ENCODE measurements at places on chromosomes 2 and 18.
A peak's percentile ranks its signal among the peaks of the same experiment; 100 is the strongest.

DNA sequence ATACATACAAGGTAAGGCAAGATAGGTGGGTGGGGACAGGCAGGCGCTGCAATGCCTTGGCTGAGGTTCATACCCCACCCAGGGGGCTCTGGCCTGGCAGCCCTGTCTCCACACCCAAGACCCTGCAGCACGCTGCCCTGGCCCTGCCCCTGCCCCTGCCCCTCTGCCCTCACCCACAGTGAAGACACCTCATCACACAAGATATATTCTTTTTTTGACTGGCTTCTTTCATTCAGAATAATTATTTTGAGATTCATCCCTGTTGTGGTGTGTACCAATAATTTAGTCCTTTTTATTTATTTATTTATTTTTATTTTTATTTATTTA is 11.4 kb upstream of the B3GNT7 start:
- DNase-seq, result no peak

DNA sequence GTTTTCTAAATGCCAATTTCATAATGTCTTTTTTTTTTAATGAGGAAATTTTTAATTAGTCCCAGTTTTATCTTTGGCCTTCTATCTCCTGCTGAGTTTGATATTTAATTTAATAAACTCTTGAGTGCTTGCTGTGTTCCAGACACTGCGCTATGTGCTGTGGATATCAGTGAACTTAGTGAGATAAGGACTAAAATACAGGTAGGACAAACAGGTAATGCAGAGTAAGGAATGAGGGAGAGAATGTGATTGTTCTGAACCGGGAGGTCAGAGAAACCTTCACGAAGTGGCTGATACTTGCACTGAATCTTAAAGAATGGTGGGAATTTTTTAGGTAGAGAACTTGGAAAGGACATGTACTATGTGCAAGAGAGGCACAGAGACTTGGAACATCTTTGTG is 28.2 kb downstream of the TTC27 start:
- no peak for DNase-seq

- DNase-seq, result no peak
Observed at GRCh38 chr2:23036629-23037028, 348.4 kb upstream of the KLHL29 start.

- DNase-seq, result no peak
Observed at GRCh38 chr2:162379719-162380580, 36.0 kb downstream of the GCA start.

GRCh38 chr18:22165603-22166068 is 3.8 kb upstream of the GATA6 start:
- no peak for DNase-seq

DNA sequence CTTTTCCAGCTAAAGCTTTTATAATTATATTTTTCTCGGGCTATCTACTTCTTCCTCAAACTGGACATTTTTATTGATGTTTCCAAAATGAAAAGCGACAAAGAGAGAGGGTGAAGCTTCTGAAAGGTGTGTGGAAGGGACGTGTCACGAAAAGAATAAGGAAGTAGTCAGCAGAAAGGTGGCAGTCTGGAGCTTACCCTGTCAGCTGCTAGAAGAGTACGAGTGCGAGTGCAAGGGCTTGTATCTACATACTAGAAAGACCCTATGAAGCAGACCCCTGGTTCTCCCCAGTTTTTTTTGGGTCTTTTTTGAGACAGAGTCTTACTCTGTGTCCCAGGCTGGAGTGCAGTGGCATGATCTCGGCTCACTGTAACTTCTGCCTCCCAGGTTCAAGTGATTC is 14.6 kb downstream of the FHL2 start:
- DNase-seq, result no peak

- peak; percentile 93 for DNase-seq
Observed at GRCh38 chr2:226800941-226801784, 1.5 kb upstream of the IRS1 start.

- no peak for DNase-seq
Observed at GRCh38 chr2:240864475-240864874, 4.1 kb upstream of the AGXT start.

GRCh38 chr2:64469261-64469660 is 15.3 kb downstream of the LGALSL start:
- DNase-seq, result no peak

- no peak for DNase-seq
Observed at GRCh38 chr2:159067971-159068370, 99.5 kb downstream of the TANC1 start.

DNA sequence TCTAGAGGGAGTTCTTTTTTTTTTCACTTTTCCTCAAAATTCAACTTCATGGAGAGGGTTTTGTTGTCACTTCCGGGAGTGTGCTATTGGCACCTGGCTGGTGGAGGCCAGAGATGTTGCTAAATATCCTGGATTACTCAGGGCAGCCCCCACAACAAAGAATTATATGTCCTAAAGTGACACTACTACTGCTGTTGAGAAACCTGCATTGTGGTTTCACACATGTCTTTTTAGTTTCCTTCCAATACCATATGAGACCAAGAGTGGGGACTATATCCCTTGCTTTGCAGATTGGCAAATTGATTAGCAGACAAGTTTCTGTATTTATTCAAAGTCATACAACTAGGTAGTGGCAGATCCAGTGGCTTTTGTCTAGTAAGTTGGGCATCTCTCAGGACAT is 826.8 kb downstream of the TRIB2 start:
- DNase-seq, result no peak

- DNase-seq, result peak; percentile 66
Observed at GRCh38 chr2:119407430-119408220, 24.0 kb upstream of the TMEM37 start.

- DNase-seq, result no peak
Observed at GRCh38 chr2:120502761-120503160, 156.8 kb downstream of the INHBB start.

- DNase-seq, result no peak
Observed at GRCh38 chr2:43890855-43891254, 52.1 kb downstream of the ABCG8 start.

DNA sequence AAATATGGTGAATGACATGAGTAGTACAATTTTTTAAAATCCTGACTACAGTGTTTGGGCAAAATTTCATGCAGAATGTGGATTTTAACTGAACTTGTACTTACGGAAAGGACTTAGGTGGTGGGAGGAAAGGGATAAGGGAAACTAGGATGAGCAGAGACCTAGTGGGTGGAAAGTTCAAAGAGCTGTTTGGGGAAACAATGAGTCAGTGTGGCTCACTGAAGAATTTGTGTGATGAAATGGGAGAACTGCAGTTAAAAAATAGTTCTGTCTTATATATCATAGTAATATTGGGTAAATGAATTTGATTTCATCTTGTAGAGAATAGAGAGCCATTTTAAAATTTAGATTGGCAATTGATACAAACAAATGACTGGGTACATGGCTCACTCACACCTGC is 220.1 kb upstream of the CTAGE1 start:
- no peak for DNase-seq

GRCh38 chr2:48043131-48043700 is 136.9 kb upstream of the FBXO11 start:
- no peak for DNase-seq
